NCI-H1694 treated with DMSO at 0.1 percent for 48 hours (cell line): ENCODE measurements at places on chromosomes 11 and 22.

GRCh38 chr11:102451681-102452460, 694 bp downstream of the TMEM123 start:
- no peak for DNase-seq

DNA sequence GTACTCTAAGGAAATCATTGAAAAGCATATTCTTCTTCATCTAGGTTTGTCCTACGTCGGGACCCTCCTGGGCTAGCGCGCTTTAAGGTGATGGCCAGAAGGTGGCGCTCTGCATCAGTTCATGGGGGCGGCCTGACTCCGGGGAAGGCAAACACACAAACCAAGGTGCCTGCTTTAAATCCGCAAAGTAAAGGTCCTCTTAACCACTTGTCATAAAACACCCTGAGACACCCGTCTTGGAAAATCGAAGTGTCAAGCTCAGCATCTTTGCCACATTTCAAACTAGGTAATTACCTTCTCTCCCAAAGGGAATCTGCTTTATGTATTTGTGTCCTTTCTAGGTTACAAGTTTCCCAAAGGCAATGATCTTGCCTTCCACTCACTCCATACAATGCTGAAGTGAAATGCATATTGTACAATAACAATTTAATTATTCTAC, 33.9 kb downstream of the LMO2 start:
- peak; percentile 55 for DNase-seq

DNA sequence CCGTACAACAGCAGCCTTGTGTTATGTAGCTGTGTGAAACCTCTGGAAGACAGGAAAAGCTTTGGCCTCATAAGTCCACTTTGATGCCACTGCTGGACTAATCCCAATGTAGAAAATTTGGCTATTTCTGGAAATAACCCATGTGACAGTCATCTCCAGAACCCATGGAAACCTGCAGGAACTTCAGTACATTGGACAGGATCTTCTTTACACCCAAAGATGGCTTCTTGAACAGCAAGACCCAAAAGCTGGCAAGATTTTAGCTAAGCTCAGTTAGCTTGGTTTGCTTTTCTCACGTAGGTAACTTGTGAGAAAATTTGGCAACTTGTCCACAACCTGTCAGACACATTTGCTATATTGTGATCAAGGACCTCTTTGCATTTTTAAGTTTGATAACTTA, 74.8 kb upstream of the RCN1 start:
- DNase-seq = no peak

GRCh38 chr11:19844806-19845205, 132.2 kb downstream of the NAV2 start:
- no peak for DNase-seq

DNA sequence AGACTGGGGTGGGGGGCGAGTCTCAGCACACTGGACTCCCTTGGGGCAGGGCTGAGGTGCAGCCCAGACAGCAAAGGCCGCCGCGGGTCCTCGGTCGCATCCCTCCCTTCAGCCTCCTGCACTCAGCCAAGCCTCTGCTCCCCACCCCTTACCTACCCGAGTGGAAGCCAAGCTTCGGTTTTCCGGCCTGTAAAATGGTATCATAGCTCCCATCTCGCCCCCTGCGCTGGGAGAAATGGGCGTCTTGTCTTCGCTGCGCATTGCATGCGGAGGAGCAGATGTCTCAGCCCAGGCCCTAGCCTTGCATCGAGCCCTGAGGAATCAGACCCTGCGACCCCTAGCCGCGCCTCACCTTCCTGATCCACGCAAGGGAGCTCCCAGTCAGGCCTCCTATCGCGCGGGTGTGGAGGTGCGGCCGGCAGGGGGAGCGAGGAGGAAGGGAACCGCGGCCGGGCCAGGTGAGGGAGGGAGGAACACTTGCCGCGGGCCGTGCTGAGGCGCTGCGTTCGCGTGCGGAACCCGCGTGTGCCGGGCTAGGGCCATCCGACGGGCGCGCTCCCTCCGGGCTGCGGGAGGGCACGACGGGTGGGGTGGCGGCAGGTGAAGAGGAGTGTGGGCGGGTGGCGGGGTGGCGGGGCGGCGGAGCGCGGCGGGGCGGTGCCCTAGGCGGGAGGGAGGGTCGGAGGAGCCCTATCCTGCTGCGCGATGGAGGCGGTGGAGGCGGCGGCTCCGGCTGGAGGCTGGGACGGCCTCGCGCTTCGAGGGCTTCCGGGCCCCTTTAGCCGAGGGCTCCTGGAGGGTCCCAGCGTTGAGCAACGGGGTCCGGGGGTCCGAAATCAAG, 4.1 kb upstream of the TBX1 start:
- DNase-seq = no peak

GRCh38 chr11:33829430-33830141, 55.3 kb upstream of the FBXO3 start:
- peak; percentile 21 for DNase-seq

DNA sequence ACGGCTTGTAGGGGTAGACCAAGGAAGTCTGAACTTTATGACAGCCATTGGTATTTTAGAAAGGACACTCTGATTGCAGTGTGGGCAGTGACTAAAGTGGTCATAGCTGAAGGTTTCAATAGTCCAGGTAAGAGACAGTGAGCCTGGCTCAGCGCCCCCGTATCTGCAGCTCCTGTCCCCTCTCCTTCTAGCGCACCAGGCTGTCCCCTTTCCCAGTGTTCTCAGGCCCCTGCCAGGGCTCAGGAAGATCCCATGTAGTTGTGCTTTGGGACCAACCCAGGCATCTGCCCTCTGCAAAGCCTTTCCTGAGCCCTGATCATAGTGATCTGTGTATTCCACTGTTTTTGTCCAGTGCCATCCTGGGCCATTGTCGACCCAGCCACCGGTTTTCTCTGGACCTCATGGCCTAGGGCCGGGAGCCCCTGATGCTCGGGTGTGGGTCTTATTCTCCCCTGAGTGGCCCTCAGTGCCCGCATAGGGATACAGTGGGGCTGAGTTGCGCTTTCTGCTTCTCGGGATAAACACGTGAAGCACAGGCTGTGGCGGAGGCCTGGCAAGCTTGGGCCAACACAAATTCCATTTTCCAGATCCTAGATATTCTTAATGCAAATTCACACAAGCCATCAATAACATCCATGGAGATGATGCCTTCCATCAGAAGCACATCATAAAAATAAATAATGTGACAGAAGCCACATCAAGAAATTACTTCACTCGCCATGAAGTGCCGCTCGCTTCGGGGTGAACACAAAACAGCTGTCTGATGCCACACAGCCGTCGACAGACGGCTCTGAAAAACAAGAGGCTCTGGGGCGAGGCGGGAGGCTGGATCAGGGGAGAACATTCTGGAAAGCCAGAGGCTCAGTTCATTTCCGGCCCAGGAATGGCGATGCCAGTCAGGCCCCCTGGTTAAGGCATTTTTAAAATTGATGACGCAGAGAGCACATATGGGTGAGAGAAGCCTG, 805.0 kb downstream of the TBC1D22A start:
- DNase-seq = no peak

GRCh38 chr22:44531487-44531886, 33.5 kb upstream of the RTL6 start:
- DNase-seq = no peak

DNA sequence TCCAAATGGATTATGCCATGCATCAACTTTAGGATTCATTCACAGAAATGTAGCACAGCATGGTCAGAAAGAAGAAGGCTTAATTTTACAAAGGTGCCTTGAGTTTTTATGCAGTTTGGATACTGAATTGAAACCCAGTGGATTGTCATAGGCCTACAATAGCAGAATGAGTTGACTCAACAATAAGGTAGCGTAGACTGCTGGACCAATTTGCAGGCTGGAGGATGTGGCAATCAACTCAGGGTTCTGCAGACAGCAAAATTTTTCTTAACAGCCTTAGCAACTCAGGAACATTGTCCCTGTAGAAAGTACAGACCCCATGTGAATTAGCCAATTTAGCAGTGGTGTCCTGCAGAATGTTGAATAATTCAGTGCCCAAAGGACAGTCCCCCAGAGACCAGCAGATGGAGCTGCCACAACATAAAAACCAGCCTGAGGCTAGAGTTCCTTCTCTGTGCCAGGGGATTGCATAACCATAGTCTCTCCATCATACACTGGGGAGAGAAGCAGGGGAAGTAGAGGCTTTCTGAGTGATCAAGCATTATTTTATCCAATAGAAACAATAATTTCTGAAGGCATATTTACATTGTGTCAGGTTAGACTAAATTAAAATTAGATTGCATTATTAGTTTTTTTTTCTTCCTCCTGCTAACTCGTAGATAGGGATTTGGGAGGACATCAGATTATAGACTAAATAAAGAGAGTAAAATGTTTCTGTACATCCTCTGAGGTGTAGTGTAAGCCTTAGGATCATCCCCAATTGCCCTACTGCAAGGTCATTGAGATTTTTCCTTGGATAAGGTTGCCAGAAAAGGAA, 20.3 kb upstream of the MRPL17 start:
- DNase-seq = peak; percentile 9

GRCh38 chr22:49317369-49317768, 510.3 kb downstream of the BRD1 start:
- DNase-seq = no peak

DNA sequence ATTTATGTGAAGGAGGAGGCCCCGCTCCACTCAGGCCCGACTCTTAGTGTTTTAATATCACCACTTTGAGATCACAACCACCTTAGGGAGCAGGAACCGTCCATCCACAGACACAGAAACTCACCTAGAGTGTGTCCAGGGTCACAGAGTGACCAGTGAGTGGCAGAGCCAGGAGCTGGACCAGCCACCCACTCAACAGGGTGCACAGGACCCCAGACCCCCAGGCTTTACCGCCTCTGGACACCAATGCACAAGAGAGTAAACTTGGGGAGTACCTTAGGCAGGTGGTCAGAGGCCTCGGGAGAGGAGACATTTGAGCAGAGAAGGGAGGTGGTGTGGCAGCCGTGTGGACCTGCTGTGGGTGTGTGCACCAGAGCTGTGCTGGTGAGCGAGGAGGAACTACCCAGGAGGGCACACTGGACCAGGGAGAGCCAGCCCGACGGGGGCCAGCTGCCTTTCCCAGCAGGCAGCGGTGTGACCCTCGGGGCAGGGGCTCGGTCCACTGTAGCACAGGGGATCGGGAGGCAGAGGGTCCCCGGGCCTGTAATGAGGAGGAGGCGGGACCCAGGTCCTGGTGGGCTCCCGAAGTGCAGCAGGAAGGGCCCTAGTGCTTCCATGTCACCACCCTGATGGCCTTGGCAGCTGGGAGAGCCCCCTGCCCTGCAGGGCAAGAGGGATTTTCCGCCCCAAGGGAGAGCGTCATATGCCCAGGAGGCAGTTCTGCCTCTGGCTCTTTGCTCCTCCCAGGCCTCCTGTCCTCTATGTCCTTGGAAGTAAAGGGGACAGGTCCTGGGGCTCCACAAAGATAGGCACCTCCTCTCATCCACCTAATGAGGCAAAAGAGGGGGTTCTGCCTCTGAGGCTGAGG, 7.5 kb upstream of the NLRP6 start:
- DNase-seq = no peak

GRCh38 chr22:41352058-41352457, 29.7 kb upstream of the TEF start:
- DNase-seq = no peak

DNA sequence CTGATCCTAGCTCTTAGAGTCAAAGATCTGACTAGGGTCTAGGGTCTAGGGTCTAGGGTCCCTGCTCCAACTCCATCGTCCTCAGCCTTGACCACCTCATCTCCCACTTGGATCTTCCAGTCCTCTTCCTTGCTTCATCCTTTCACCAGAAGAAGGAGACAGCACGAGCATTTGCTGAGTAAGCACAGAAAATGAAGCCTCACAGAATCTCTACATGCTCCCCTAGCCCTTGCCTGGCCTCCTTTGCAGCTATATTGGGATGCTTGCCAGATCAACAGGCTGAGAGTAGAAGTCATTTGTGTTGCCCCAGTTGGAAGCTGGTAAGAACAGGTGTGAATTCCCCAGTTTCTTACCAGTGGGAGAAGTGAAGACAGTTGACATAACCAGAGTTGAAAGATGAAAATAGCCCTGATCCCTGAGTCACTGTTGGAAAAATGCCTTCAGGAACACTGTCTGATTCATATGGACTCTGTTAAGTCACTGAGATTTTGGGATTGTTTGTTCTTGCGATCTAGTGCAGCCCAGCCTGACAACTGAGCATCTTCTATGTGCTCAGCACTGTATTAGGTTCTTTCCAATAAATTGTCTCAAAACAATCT, 552.5 kb downstream of the INSC start:
- no peak for DNase-seq

DNA sequence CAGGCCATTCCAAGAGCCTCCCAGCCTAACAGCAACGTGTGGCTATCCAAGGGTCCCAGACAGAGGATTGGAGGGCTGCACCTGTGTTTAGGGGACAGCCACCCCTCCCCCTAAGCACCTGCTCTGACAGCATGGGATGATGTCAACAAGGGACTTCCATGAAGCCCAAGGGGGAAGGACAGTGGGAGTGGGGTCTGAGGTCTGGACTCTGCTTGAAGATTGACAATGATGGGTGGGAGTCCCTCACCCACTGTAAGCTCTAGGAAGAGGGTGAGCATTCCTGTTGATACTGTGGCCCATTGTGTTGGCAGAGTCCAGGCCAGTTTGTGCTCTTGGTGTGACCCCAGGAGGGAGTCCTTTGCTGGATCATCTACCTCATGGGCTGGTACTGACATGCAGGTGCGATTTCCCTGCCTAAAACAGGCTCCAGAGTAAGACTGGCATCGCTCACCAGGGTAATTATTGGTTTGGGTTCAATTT, 46.9 kb upstream of the TUB start:
- no peak for DNase-seq

GRCh38 chr11:17277024-17277584, 565 bp downstream of the NUCB2 start:
- peak; percentile 13 for DNase-seq

DNA sequence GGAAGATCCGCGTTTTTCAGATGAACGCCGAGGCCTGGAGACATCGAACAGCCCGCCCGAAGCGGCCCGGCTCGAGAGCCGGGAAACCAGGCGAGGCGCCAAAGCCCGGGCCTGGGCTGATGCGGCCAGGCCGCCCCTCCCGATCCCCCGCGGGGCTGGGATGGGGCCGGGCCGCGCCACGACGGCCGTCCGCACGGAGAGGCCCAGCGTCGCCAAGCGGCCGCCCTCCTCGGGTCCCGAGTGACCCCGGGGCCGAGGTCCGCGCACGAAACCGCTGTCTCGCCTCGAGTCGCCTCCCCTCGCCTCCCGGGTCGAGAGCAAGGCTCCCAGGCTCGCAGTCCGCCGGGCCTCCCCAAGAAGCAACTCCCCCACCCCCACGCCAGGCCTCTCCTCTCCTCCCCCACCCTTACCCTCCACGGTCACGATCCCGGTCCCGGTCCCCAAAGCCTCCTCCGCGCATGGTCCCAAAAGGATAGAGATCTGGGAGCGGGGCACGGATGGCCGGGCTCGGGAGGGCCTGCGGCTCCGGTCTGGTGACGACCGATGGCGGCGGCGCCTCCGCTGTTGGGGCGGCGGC, 482 bp downstream of the DDX17 start:
- DNase-seq = no peak

DNA sequence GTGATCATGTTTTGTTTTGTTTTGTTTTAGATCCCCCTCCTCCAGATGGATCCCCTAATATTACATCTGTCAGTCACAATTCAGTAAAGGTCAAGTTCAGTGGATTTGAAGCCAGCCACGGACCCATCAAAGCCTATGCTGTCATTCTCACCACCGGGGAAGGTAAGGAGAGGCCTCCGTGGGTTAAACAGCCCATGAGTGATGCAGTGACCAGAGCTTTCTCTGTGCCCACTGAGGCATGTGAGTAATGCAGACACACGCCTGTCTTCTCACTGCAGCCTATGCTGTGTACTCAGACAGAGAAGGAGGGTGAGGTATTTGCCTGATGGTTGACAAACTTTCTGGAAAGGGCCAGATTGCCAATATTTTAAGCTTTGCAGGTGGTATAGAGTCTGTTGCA, 73.7 kb upstream of the OR4B1 start:
- no peak for DNase-seq
